Esophagus squamous epithelium (tissue), 5 donors: ENCODE measurements at places on chromosomes 2 and 18.

DNA sequence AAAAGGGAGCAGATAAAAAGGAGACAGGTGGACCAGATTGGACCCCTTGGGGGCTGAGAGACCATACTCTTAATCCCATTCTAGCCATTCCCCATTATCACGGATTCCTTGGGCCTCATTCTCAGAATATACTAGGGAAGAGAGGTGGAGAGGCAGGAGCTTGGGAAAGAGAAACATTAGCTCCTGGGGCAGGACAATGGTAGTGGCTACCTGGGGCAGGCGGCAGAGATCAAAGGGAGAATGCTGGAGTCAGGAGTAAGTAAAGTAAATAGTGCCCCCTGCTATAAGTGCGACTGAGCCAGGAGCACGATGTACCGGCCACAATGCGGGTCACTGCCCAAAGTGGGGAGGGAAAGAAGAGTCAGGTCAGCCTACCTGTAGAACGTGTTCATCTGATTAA is 20.4 kb upstream of the IHH start:
- DNase-seq, result no peak
- no peaks in the 10 kb centered on the region for H3K36me3 ChIP-seq
- no peaks in the 10 kb centered on the region for H3K4me1 ChIP-seq

- H3K27ac ChIP-seq, result no peak overlapping the region
- no peaks in the 10 kb centered on the region for H3K36me3 ChIP-seq
- DNase-seq, result no peak
- H3K4me1 ChIP-seq, result peaks cover 6% of the 10 kb centered on the region
Observed at GRCh38 chr2:99656994-99657393, 167.2 kb upstream of the REV1 start.

- H3K36me3 ChIP-seq, result no peaks in the 10 kb centered on the region
- no peaks in the 10 kb centered on the region for H3K4me1 ChIP-seq
Observed at GRCh38 chr2:50635824-50636223, 396.1 kb downstream of the NRXN1 start.

GRCh38 chr18:47790036-47790435 is 140.4 kb downstream of the SMAD2 start:
- no peak overlapping the region for H3K4me3 ChIP-seq
- H3K36me3 ChIP-seq, result no peaks in the 10 kb centered on the region
- H3K27ac ChIP-seq, result no peak overlapping the region
- no peak for DNase-seq
- peaks cover 9% of the 10 kb centered on the region for H3K27me3 ChIP-seq

DNA sequence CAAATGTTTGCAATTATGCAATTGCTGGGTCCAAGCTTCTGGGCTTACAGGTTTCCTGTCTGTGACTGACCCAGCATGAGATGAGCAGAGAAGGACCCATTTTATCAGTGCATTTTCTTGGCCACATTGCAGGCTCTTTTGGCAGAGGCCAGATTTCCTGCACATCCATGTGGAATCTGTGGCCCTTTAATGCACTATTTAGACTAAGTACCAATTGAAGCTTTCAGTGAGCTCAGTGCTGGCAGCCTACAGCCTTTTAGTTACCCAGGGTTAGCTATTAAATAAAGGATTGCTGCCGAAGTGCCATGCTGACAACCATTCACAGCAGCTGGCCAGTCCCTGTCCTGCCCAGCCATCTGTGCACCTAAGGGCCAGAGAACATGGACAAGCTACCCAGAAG is 165.0 kb downstream of the ANKRD30B start:
- H3K4me1 ChIP-seq, result no peaks in the 10 kb centered on the region
- no peak overlapping the region for H3K4me3 ChIP-seq
- no peaks in the 10 kb centered on the region for H3K27me3 ChIP-seq
- no peak overlapping the region for H3K27ac ChIP-seq
- H3K36me3 ChIP-seq, result no peaks in the 10 kb centered on the region

DNA sequence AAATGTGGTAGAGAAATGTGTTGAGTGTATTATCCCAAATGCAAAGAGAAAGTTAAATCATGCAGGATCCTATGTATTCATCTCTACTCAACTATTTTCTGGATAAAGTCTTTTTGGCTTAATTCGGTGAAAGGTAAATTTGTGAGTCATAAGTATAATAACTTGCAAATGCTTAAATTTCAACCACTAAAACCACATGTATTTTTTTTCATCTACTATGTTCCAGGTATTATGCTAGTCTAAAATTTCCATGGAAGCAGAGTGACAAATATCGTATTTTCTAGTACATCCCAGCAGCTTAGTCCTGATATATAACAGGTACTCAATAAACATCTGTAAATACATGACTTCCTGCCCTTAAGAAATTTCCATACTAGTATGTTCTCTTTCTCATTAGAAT is 6.2 kb downstream of the ALS2 start:
- no peak overlapping the region for H3K27ac ChIP-seq
- no peak overlapping the region for H3K4me3 ChIP-seq
- no peak for DNase-seq
- H3K4me1 ChIP-seq, result peaks cover under 1% of the 10 kb centered on the region
- H3K27me3 ChIP-seq, result no peaks in the 10 kb centered on the region

DNA sequence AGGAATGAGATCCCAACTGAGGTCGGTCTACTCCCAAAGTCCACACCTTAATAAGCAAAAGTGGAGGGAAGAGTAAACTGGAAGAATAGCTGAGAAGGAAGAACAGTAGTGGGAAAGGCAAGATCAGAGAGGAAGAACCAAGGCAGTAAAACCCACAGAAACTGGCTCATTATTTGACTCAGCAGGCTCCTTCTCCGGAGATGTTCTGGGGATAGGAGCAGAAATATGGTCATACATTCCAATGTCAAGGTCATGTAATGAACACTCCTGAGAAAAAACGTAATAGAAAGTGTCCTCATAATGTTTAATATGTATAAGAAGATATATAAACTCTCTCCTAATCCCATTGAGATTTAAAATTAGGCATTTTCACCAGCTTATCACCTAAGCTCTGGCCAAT is 39.5 kb downstream of the STK39 start:
- no peaks in the 10 kb centered on the region for H3K36me3 ChIP-seq
- no peaks in the 10 kb centered on the region for H3K27me3 ChIP-seq
- DNase-seq, result no peak
- H3K4me3 ChIP-seq, result no peak overlapping the region

GRCh38 chr2:177893880-177894279 is 178.7 kb downstream of the PDE11A start:
- H3K27ac ChIP-seq, result no peak overlapping the region
- no peaks in the 10 kb centered on the region for H3K36me3 ChIP-seq
- H3K4me1 ChIP-seq, result no peaks in the 10 kb centered on the region
- no peak overlapping the region for H3K4me3 ChIP-seq
- no peaks in the 10 kb centered on the region for H3K27me3 ChIP-seq

- no peak overlapping the region for H3K27ac ChIP-seq
- H3K4me1 ChIP-seq, result no peaks in the 10 kb centered on the region
- no peaks in the 10 kb centered on the region for H3K36me3 ChIP-seq
- H3K4me3 ChIP-seq, result no peak overlapping the region
- H3K27me3 ChIP-seq, result no peaks in the 10 kb centered on the region
- no peak for DNase-seq
Observed at GRCh38 chr18:77528872-77529271, 279.2 kb downstream of the GALR1 start.

GRCh38 chr2:238946318-238947242 is 98.7 kb downstream of the TWIST2 start:
- no peaks in the 10 kb centered on the region for H3K36me3 ChIP-seq
- no peak overlapping the region for H3K4me3 ChIP-seq
- no peak for DNase-seq
- no peak overlapping the region for H3K27ac ChIP-seq
- H3K4me1 ChIP-seq, result peaks cover 29% of the 10 kb centered on the region
- H3K27me3 ChIP-seq, result no peaks in the 10 kb centered on the region

DNA sequence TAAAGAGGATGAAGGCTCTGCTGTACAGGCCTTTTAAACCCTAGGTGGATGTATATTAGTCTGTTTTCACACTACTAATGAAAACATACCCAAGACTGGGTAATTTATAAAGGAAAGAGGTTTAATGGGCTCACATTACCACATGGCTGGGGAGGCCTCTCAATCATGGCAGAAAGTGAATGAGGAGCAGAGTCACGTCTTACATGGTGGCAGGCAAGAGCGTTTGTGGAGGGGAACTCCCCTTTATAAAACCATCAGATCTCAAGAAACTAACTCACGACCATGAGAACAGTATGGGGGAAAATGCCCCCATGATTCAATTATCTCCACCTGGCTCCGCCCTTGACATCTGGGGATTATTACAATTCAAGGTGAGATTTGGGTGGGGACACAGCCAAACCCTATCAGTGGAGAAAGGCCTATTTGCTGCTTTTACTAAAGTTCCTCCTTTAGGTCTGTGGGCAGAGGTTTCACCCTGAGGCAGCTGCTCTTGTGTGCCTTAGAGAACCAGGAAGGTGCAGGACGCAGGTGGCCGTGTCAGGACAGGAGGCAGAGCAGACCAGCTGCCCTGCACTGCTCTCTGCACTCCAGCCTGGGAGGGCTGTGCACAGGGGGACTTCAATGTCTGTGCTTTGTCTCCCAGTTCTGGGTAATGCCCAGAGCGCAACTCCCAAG is 178.8 kb upstream of the HDAC4 start:
- no peak overlapping the region for H3K27ac ChIP-seq
- no peaks in the 10 kb centered on the region for H3K36me3 ChIP-seq
- no peak for DNase-seq

DNA sequence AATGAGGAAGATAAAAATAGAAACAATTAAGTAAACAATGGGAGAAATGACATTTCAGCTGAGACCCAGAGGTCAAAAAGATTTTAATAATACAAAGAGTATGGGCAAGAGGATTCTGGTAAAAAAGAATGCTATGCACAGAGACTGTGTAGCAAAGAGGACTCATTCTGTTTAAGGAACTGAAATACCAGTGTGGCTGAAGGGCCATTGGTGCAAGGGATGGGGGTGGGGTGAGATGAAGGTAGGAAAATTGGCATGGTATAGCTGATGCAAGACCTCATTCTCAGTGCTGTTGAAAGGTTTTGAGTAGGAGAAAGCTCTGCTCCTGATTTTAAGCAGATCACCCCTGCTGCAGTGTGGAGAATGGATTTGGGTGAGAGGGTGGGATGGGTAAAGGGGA is 10.8 kb downstream of the GALNT1 start:
- no peaks in the 10 kb centered on the region for H3K36me3 ChIP-seq
- peaks cover 38% of the 10 kb centered on the region for H3K4me1 ChIP-seq
- no peak for DNase-seq
- H3K27ac ChIP-seq, result no peak overlapping the region
- no peak overlapping the region for H3K4me3 ChIP-seq
